ENCODE measurements at places on chromosomes 2 and 18.
A peak's percentile ranks its signal among the peaks of the same experiment; 100 is the strongest.

- peak; percentile 40 for DNase-seq
Observed at GRCh38 chr2:232521959-232522622, 1.9 kb downstream of the PRSS56 start.

GRCh38 chr2:26721115-26722032 is 28.9 kb downstream of the KCNK3 start:
- DNase-seq, result peak; percentile 27

DNA sequence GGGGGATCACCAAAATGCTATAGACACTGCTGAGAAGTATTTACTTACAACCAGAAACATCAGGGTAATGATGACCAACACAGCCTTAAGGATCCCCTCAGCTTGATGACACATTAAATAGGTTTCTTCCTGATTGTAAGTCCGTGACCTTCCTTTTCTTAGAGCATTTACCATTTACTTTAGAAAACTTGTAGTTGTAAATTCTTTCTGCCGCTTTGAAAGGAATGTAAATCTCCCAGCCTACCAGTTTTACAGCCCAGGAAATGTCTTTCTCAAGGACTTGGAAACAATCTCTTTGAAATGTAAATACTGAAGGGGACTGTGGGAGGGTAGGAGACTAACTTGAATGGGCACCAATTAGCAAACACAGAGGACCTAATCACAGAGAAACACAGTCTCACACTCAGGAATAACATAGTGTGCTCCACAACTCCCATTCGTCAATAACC is 278.6 kb downstream of the DSC3 start:
- no peak for DNase-seq

GRCh38 chr2:7014174-7014640 is 97.0 kb downstream of the RNF144A start:
- no peak for DNase-seq

GRCh38 chr18:40935423-40935822 is 1019.6 kb upstream of the PIK3C3 start:
- DNase-seq, result peak; percentile 54

- DNase-seq, result no peak
Observed at GRCh38 chr2:224248944-224249371, 152.9 kb downstream of the FAM124B start.

DNA sequence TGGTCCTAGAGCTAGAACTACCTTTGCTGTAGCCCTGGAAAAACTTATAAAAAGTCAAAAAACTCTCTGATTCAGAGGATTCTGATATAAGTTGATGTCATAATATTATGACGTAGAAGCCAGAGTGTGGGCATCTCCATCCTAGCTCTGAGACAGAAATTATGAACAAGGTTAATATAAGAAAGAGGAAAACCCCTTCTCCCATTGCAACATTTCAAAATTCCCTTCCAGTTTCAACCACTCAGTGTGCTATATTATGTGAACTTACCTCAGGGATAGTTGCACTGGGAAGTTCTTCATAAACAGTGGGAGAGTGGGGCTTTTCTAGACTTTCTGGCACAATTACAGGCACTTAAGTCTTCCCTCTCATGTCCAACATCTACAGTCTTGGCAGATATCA is 171.6 kb downstream of the PIK3C3 start:
- no peak for DNase-seq

GRCh38 chr2:36253086-36253485 is 102.5 kb upstream of the CRIM1 start:
- no peak for DNase-seq

DNA sequence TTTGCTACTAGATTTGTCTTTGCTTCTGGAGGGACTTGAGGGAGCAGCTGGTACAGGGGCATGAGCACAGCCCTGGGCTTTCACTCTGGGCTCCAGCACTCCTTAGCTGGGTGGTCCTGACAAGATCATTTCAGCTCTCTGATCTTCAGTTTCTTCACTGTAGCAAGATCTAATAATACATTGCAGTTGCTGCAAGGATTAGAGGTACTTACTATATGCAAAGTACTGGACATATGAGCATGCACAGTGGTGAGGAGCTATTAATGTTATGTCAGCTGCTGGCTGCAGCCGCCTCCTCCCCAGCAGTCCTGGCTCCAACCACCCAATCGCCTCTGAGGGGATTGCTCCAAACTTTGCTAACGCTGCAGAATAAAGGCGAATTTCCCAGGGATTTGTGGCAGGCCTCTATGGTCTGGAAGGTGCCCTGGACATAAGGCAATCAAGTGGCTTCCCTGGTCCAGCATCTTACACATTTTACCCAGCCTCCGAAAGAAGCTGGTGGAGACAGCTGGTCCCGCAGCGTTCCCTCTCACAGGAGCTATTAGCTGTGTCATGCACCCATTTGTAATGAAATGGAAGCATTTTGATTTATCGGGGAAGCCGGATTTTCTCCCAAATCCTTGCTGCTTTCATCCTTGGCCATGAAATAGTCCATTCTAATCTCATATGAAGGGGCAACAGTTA is 96.7 kb downstream of the RHOB start:
- DNase-seq, result no peak

Data from ACHN (cell line).